ENCODE measurements at places on chromosomes 3 and 15. TPM values are rescaled to one million over a fixed set of nuclear protein-coding genes. Genes with fewer than 3 reads are reported as not detected.

The KCNMB3 gene
- 1.7 TPM for total RNA-seq

- no peak for DNase-seq
Measured at GRCh38 chr15:98581715-98582114, 66.6 kb upstream of the IGF1R start.

The TGM5 gene
- total RNA-seq: 0.16 TPM

- DNase-seq: peak; percentile 33
Measured at GRCh38 chr3:54969652-54970051, 41.8 kb upstream of the LRTM1 start.

The PLCL2 gene
- total RNA-seq: 3.9 TPM

The SLC2A2 gene
- total RNA-seq: not detected

GRCh38 chr3:13346481-13347389 is 73.4 kb downstream of the NUP210 start:
- DNase-seq: no peak

GRCh38 chr3:78178740-78179363 is 1139.0 kb downstream of the ROBO2 start:
- no peak for DNase-seq

- no peak for DNase-seq
Measured at GRCh38 chr3:39221141-39221530, 28.7 kb upstream of the XIRP1 start.

DNA sequence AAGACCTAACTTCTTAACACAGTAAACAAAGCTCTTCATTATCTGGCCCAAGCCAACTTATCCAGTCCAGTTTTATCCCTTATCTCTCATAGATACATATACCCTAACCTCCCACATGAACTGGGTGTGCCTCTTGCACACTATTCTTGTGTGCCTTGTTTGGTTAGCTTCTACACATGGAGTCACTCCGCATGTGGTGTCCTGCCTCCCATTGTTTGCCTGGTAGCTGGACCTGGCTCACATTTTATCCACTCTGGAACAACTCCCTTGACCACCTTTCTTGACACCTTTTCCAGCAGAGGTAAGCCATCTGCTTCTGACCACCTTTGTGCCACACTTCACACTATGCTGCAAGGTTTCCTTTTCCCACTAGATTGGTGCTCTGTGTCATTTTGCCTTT is 15.2 kb downstream of the TIPARP start:
- DNase-seq: no peak

GRCh38 chr3:151362751-151363174 is 21.8 kb downstream of the P2RY12 start:
- no peak for DNase-seq
